AML-193 (cell line): ENCODE measurements at places on chromosomes 16 and 17.

- DNase-seq: no peak
These were observed 14.1 kb downstream of the NUP88 start for GRCh38 chr17:5405400-5405799.

DNA sequence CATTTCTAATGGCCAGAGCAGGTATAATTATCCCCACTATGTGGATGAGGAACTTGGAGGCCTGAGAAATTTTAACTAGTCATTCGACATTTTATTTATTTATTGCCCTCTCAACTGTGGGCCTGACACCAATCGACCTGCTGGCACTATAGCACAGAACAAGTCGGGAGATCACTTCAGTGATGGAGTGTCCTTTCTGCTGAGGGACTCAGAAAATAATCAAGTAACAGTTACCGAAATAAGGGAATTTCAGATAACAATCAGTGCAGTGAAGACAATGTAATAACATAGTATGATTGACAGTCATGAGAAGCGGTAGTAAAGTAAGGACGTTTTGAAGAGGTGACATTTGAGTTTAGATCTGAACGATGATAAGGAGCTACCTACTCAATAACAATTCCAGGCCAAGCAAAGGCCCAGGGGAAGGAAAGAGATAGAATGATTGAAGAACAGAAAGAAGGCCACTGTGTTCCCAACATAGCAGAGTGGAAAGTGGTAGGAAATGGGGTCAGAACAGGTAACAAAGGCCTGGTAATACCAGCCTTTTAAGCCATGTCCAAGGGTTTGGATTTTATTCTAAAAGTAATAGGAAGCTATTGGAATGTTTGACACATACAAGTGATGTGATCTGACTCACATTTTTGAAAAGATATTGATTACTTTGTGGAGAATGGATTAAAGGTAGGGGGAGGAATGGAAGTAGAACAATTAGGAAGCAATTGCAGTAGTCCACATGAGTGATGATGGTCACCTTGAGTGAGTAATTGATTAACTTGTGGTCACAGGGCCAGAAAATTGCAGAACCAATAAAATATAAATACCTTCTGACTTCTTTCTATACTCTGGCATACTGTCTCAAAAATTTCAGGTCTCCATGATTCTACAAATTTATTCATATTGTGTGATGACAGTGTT, 1.4 kb downstream of the STXBP4 start:
- DNase-seq: no peak

DNA sequence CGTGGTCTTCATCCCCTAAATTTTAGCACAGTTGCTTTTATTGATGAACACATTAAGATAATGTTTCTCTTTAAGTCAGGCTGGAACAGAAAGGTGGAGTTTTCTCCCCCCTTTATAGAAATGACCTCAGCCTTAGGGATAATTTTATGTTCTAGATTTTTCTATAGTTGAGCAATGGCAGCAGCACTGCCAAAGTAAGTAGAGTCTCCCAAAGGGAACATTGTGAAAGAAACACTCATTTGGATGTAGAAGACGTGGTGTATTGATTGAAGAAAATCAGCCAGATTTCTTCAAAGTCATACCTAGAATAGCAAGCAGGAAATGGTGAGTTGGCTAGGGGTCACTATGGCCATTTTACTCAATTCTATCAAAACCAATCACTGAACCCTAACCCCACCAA, 122.5 kb downstream of the DNAH9 start:
- no peak for DNase-seq

GRCh38 chr16:80664786-80665185, 124.0 kb downstream of the DYNLRB2 start:
- DNase-seq: no peak

GRCh38 chr17:13474073-13474800, 127.5 kb downstream of the HS3ST3A1 start:
- DNase-seq: no peak

GRCh38 chr17:19284005-19284959, 47.1 kb downstream of the EPN2 start:
- DNase-seq: no peak

DNA sequence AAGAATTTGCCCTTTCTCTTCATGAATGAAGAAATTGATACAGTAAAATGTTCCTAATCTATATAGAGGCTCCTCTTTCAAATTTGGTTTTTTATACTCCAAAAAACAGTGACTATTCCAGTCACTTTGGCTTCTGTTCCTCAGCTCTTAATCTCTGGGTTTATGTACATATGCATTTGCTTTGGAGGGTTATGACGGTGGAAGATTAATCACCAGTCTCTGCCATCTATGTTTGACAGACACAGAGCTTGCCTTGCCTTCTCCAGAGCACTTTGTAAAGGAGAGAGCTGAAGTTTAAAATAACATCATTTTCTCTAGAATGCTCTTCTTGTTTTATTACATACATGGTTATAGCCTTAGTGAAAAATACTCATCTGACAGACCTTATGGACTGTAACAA, 99.3 kb downstream of the NLK start:
- no peak for DNase-seq

GRCh38 chr16:15976929-15977637, 27.7 kb downstream of the ABCC1 start:
- no peak for DNase-seq

DNA sequence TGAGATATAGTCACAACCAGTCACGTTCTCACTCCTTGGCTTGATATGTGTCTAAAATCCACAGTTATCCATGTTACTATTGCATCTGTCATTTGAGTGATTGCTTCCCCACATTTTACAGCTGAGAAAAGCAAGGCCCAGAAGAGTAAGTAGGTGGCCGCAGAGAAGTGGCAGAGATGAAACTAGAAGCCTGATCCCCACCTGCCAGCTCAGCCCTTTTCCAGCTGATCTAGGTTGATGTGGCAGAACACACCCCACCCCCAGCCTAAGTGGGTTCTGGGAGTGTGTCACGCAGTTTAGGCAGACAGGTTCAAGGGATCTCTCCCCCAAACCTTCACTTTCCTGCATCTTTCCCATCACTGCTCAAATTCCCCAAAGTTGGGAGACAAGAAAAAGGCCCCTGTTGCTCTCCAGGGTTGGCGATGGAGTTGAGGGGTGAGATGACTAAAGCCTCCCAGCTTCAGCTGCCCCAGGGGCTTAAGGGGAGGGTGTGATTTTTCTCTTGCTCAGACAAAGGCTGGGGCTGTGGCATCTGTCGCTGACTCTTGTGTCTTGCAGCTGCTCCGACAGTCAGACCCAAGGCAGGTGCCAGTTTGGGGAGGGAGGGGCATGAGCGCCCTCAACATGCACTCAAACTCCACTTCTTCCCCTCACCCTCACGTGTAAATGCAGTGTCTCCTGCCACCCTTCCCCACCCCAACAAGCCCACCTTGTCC, 48.9 kb upstream of the LHX1 start:
- no peak for DNase-seq

DNA sequence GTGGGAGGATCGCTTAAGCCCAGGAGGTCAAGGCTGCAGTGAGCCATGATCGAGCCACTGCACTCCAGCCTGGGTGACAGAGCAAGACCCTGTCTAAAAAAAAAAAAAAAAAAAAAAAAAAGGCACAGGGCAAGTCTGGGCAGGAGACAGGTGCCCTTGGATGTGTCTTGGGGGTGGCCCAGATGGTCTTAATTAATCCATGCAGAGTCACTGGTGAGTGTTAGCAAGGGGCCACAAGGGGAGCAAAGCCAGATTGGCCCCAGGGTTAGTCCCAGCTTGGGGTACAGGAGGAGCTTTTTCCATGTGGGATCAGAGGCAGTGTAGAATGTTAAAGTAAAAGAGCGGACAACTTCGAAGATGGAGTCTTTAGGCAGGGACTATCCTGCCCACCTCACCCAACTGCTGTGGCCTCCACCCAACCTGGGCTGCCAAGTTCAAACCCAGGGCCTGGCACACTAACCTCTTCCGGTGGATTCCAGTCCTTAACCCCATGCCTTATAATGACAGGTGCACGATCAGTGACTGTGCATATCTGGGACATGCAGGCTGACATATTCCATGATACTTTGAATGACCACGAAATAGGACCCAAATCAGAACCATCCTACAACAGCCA, 32.2 kb upstream of the MFSD6L start:
- no peak for DNase-seq

DNA sequence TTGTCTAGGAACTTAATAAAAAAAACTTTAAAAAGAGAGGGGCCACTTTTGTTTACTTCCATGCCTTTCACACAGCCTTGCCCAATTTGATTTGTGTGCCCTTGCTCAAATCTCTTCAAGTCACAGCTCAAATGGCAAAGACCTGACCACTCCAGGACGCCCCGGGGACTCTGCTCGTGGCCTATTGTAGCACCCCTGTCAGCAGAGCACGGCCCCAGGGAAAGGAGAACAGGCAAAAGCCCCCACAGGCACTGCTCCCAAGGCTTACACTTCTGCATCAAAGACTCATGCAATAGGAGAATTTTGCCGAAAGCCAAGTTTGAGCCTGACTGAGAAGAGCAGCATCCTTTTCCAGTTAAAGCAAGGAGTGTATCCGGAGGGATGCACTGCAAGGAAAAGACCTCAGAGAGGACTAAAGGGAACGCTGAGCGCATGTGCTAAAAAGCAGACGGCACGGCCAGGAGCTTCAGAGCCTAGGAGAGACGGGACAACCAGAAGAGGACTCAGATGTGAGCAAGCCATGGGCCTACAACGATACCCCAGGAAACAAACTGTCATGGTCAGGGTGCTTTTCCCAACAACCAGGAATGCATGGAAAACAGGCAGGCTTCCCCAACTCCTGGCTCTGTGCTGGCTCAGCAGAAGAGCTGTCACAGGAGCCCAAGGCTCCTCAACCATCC, 8.2 kb downstream of the CREBBP start:
- no peak for DNase-seq

DNA sequence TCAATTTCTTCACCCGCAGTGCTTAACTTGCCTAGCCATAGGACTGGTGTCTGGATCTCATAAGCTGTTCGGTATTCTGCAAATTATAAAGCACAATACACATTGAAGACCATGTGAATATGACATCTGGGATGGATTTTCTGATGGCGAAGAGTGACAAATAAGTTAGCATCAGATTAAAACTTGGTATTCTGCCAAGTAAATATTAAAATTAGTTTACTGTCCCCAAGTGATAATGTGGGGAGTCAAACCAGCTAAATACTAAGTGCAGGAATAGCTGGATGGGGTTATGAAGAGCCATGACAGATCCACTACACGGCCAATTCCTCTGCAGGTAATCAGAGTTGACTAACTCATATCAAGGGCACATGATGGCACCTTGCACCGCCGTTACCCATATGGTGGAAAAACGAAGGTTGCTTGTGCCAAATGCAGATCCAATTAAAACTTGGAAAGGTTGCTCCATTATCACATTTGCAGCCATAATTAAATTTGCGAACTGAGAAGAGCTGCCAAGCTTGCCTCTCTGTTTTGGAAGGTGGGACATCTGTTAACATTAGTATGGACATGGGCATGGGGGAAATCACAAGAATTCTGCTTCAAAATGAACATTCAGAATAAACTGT, 114.9 kb upstream of the TOM1L1 start:
- DNase-seq: no peak

GRCh38 chr16:69514356-69514755, 51.4 kb upstream of the NFAT5 start:
- DNase-seq: no peak

- DNase-seq: no peak
These were observed 692.5 kb downstream of the WWOX start for GRCh38 chr16:78791926-78792325.

DNA sequence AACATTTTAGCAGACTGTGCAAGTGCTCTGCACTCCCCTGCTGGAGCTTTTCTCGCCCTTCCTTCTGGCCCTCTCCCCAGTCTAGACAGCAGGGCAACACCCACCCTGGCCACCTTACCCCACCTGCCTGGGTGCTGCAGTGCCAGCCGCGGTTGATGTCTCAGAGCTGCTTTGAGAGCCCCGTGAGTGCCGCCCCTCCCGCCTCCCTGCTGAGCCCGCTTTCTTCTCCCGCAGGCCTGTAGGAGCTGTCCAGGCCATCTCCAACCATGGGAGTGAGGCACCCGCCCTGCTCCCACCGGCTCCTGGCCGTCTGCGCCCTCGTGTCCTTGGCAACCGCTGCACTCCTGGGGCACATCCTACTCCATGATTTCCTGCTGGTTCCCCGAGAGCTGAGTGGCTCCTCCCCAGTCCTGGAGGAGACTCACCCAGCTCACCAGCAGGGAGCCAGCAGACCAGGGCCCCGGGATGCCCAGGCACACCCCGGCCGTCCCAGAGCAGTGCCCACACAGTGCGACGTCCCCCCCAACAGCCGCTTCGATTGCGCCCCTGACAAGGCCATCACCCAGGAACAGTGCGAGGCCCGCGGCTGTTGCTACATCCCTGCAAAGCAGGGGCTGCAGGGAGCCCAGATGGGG, 3.1 kb downstream of the GAA start:
- DNase-seq: no peak

- DNase-seq: no peak
These were observed 67.5 kb downstream of the COG7 start for GRCh38 chr16:23385441-23385840.

DNA sequence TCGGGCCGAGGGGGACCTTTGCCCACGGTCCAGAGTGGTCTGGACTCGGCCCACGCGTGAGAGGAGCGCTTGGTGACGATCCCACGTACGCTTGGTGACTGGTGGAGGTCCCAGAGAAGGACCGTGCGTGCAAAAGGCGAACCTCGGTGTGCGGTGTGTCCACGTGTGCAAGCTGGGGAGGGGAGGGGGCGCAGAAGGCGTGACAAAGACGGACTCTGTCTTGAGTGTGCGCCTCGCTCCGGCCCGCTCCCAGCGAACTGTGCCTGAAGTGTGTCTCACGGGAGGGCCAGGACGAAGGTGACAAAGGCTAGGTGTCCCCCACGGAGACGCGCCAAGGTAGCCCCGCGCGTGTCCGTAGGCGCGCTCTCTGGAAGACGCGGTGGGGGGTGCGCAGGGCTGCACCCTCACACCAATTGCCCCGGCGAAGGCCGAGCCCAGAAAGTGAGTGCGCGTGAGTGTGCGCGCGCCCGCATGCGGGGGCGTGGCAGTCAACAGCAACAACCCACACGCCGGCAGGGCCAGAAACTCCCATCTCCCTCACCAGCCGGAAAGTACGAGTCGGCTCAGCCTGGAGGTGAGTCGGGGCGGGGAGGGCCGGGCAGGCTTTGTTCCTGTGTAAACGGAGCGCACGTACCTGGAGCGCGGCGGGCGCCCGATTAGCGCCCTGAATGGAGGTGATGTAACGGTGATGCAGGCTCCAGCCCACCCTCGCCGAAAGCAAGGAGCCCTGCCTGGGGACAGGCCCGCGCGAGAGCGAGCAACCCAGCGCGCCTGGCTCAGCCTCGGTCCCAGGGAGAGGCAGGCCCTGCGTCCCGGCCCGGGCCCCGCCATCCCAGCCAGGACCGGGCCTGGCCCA, at the start of gene GPRC5C:
Gene GPRC5C, plus strand, starts transcription at position 521 of the 856 bp plus-strand sequence. CDS start 7,689 bp downstream, outside the sequence.
- DNase-seq: no peak

DNA sequence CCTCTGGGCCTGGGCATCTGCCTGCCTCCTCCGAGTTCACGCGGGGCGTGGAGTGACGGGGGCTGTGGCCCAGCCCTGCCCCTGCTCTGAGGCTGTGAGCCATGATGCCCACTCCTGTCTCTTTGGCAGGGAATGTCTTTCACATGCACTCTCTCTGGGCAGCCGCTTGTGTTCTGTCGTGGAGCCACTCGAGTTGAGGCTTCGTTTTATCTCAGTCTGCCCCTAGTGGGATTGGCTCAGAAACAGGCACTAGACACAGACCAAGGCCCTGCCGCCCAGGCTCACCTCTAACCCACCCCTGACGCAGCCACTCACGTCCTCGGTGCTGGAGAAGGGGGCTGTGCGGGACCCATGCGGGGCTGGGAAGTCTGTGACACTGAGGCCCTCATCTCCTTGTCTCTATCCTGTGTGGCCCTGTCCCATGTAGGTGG, 67.5 kb upstream of the KCTD5 start:
- no peak for DNase-seq
